ENCODE measurements at places on chromosomes 6 and 20.

DNA sequence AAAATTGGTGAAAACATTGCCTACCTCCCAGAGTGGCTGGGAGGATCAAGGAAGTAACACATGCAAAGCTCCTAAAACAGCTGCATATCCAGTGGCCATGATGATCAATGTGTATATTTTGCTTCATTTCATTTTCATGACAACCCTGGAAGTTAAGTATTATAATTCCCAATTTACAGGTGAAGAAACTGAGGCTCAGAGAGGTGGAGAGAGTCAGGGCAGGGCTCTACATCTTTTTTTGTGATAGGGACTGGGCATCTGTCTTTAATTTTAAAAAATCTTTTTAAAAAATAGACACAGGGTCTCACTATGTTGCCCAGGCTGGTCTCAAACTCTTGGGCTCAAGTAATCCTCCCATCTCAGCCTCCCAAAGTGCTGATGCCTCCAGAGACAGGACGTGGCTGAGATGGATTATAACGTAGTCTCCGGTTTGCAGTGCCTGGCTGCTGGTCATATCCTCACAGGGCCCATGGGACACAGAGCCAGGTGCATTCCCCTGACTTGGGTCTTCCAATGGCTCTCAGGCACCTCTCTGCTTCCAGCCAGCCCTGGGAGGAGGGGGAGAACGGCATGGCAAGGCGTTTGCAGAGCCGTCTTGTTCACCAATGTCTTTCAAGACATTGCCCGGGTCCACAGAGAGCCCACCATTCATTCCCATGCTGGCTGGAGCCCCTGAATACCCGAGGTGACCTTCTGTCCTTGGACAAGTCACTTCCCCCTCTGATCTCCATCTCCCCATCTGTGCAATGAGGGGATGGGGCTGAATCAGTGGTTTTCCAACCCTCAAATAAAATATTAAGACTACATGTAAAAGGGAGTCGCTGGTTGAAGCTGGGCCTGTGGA lies 38.3 kb downstream of the HNF4A start:
- DNase-seq: no peak

- DNase-seq: no peak
Measured at GRCh38 chr6:156953479-156954146, 176.4 kb downstream of the ARID1B start.

DNA sequence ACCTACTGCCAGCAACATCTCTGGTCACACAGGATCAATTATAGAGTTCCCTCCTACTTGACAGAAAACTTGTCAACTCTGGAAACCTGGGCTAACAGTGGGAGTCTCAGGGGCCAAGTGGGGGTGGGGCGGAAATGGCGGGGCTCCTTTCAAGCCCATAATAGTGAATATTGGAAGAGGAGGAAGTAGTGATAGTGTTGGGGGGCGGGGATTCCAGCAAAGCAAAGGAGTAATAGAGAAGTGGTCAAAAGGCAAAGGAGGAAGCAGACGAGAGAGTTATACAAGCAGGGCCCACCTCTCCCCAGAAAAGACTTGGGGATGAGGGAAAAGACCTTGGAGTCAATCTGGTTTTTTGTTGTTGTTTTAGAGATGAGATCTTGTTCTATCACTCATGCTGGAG lies 2.1 kb downstream of the DEF6 start:
- no peak for DNase-seq

DNA sequence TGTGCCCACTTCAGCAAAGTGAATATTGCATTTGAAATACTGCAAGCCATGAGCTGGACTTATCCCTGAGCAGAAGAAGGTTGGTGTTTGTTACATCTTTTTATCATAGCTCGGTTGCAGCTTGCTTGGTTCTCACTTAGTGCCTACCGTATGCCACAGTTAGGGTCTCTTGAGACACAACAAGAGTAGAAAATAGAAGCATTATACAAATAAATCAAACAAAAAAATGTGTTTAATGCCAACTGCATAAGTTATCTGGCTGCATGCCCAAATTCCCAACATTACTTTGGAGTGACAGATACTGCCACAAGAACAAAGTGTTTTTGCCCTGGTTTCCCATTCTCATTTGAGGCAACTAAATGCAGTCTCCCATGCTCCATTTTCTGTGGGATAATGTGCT lies 53.9 kb upstream of the LAMP5 start:
- DNase-seq: no peak

- no peak for DNase-seq
Measured at GRCh38 chr6:135030532-135031178, 24.0 kb downstream of the HBS1L start.

GRCh38 chr6:36113049-36113448 lies 17.3 kb upstream of the MAPK13 start:
- DNase-seq: no peak

- DNase-seq: no peak
Measured at GRCh38 chr6:80259118-80259517, 152.6 kb downstream of the BCKDHB start.

Data from stimulated activated CD8-positive, alpha-beta memory T cell treated with anti-CD3 and anti-CD28 coated beads, Interleukin-7, amount 100 ng/mL, for 24 hours (primary cell).